KG1 (cell line): ENCODE measurements at places on chromosomes 4 and X.

GRCh38 chr4:1769692-1770091 lies 23.4 kb upstream of the FGFR3 start:
- no peak for DNase-seq

- no peak for DNase-seq
Observed at GRCh38 chr4:147755561-147756295, 23.8 kb downstream of the ARHGAP10 start.

- DNase-seq = no peak
Observed at GRCh38 chr4:25172961-25173915, 13.0 kb upstream of the SEPSECS start.

DNA sequence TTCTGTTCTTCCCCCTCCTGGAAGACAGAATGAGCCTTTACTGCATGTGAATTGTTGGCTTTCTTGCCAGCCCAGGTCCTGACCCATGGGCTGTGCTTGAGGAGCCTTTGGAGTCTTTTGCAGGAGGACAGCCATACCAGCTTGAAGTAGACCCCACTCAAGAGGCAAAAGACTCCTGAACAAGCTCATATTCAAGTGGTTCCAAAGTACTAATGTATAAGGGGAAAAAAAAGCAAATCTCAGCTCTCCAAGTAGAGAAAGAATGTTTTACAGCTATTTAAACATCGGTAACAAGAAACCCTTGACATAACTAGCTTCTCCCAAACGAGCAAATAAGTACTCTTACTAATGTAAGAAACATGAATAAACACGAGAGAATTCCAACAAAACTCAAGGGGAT lies 174.9 kb upstream of the MXRA5 start:
- DNase-seq = no peak

DNA sequence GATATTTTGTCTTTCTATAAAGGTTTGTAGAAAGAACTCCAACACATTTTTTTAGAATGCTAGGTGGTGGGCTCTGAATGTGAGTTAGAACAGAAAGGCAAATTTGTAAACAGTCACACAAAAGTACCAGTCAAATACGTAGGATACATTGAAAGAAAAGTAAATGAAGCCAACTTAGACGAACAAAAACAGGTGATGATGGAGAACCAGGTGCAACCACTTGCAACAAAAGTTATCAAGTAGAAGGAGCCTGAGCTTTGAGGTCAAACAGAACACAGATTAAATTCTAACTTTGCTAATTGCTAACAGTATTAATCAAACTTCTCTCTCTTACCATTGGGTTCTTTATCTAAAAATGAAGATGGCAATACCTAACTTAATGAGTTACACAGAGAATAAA lies 62.7 kb upstream of the DAPP1 start:
- no peak for DNase-seq

GRCh38 chr4:93232883-93233282 lies 595.7 kb upstream of the ATOH1 start:
- no peak for DNase-seq

DNA sequence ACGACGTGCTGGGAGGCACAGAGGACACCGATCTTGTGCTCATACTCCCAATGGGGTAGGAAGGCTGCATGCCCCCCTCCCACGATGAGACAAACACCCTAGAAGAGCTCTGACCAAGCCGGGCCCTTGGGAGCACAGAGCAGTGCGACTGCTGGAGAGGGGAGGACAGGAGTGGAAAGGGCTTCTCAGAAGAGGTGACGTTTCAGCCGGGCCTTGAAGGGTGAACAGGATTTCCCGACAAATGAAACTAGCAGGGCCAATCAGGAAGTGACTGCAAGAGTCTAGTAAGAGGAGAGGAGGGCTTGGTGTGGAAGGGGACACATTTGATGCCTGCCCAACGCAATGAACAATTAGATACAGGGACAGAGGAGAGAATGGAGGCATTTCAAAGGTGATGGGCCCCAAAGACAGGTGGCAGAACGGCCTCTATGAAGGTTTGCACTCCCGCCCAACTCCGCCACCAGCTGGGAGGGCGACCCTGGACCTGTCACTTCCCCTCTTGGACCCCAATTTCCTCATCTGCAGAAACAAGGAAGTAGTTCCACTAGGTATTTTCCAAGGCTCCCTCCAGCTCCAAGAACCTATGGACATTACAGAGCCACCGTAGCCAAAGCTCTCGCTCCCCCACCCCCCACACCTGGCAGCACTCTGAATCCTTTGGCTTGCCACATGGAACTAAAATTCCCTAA lies 3.9 kb downstream of the HCFC1 start:
- no peak for DNase-seq

DNA sequence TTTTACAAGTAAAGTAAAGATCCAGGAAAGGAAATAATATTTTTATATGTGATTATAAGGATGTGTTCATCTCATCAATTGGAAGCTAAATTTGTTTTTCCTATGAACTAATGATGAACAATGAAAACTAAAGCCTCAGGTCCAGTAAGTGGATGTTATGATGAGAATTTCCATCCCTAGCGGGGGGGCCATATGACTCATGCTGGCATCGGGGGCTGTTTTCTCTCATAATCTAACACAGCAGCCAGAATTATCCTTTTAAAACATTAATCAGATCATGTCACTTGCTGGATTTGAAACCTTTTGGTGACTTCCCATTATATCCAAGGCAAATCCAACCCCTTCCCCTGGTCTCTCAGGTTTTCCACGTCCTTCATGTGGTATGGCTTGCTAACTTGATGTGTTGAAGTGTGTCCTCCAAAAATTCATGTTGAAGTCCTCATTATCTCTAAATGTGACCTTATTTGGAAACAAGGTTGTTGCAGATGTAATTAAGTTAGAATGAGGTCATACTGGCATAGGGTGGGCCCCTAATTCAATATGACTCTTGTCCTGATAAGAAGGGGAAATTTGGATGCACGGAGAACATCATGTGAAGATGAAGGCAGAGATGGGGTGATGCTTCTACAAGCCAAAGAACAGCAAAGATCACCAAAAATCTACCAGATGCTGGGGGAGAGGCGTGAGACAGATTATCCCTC lies 96.8 kb downstream of the AKAP4 start:
- no peak for DNase-seq

DNA sequence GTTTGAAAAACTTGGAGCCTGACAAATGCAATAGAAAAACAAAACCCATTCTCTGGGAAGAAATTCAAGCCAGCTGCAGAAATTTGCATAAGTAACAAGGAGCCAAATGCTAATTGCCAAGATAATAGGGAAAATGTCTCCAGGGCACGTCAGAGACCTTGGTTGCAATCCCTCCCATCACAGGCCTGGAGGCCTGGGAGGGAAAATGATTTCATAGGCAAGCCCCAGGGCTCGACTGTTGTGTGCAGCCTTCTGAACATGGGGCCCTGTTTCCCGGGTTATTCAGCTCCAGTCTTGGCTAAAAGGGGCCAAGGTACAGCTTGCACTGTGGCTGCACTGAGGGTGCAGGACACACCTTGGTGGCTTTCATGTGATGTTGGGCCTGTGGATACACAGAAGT lies 760.4 kb upstream of the PABPC4L start:
- DNase-seq = no peak

DNA sequence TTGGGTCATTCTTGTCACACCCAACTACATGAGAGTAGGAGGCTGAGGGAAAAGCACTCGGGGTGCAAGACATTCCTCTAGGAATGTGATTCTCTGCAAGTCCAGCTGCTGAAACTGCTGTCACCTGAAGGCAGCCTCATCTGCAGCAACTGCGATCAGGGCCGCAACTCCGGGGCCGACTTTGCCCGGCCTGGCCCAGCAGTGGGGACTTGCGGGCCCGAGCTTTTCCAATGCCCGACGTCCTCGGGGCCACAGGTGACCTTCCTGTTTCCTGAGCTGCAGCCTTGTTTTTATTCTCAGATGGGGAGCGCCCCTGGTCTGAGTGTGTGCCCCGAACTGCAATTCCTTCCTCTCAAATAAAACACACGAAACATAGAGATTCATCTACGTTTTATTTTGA lies 104.7 kb upstream of the NKX1-1 start:
- DNase-seq = no peak

DNA sequence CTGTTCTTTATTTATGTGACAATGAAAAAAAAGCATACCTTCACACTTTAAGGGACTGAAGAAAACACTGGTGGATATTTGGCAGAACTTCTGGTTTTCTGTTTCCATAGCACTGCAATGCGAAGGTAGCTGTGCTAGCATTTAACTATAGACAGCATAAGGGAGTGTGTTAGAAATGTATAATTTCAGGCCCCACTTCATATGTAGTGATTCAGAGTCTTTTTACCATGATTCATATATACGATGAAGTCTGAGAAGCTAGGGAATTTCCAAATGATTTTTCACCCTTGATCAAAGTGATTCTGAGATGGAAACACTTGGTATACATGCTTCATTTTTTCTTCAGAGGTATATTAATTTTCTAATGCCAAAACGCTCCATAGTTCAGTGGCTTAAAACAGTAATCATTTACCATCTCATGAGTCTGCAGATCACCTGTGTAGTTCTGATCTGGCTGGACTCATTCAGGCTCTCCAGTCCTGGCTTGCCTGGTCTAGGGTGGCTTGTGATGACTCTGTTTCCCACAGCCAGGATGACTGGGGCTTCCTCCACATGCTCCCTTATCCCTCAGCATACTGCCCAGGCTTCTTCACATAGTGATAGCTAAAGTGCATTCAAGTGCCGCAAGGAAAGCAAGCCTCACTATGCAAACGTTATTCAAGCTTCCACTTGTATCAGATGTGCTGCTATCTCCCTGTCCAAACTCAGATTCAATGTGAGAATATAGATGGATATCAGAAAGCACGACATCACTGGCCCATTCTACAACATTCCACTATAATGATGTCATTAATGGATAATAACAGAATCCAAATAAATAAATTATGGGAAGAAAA lies 790.1 kb downstream of the TECRL start:
- no peak for DNase-seq

- DNase-seq = no peak
Observed at GRCh38 chr4:8209181-8209874, 10.2 kb downstream of the SH3TC1 start.

GRCh38 chr4:180669680-180670079 lies 1573.5 kb upstream of the TENM3 start:
- no peak for DNase-seq

GRCh38 chr4:136203199-136203598 lies 1329.1 kb downstream of the PCDH18 start:
- DNase-seq = no peak

DNA sequence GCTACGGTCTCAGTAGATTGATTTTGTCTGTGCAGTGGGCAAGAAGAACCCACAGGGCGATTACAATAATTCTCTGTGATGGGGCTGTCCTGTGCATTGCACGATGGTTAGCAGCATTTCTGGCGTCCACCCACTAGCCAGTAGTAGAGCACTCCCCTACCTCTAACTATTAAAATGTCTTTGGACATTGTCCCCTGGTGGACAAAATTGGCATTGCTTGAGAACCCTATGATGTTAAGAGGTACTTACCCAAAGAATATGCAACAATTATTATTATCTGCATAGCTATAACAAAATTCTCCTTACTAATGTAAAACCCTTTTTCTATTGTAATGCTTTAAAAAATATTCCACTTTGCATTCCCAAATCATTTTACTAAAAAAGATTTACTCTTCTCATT lies 109.5 kb upstream of the VCX3A start:
- no peak for DNase-seq

DNA sequence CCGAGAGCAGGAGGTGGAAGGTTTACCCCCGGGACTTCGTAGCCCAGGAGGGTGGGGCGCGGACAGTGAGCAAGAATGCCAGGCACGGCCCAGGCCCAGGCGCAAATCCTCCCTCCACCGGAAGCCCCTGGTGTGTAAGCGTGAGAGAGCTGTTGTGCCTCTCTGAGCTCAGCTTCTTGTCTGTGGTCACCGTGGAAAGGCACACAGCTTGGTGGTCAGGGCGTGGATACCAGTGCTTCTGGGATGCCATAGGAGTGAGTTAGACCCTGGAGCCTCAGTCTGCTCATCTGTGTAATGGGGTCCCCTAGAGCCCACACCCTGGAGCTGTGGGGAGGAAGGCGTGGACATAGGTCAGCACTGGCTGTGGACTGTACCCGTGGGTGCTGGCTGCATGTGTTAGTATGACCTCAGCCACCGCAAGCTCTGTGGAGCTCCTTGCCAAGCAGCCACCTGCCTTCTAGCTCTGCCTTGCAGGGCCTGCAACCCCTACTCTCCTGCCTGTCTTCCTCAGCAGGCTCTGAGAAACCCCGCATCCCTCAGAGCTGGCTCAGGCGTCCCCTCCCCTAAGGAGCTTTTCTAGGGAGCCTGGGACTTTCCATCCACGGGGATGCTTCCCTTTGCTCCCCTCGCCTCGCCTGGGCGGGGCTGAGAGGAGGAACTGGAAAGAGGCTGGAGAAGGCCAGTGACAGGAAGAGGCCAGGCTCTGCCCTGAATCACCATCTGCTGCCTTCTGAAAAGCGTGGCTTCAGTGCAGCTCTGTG lies 28.0 kb upstream of the AFAP1 start:
- no peak for DNase-seq

- no peak for DNase-seq
Observed at GRCh38 chr4:7516773-7517144, 82.0 kb upstream of the PSAPL1 start.

GRCh38 chr4:157165935-157166610 lies 54.5 kb upstream of the GRIA2 start:
- no peak for DNase-seq

DNA sequence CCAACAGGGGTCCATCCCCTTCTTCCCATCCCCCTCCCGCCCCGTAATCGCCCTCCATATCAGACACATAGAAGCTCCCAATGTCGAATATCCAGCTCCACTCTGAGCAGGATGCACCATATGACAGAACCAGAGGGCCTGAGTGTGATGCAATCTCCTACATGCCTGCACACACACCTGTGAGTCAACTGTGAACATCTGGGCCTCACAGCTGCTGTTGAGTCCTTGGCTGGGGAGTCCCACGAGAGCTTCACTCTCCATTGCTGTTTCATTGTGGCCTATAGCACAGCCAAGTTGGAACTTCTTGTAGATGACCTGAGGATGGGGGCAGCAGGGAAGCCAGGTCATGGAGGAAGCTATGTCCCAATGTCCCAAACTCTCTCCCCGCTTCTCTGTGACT lies 8.2 kb downstream of the SLC38A5 start:
- DNase-seq = no peak

DNA sequence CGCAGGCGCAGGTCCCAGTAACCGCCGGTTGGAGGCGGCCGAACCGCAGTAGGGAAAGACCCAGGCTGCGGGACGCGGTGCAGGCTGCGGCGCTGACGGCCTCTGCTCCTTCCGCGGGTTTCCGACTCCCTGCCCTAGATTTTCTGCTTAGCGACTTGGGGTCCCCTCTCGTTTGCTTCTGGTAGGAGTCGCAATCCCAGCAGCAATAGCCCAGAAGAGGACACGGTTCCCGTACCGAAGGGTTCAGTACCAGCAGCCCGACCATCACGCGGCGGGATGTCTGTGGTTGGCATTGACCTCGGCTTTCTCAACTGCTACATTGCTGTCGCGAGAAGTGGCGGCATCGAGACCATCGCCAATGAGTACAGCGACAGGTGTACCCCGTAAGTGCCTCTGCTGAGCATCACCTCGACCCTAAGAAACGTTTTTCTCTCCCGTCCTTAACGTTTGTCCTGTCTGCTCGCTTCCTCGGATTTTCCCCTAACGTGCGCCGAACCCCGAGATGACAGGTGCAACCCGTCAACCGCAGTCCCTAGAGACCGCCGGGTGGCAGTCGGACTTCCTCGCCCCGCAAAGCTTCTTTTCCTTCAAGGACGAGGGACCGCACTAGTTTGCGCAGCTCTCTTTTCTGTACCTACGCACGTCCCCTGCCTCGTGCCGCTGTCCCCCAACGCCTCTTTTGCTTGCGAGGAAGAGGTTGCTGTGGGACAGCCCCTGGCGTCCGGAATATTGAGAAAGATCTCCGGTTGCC lies at the start of gene HSPA4L:
TSS of gene HSPA4L (plus strand) at position 48 of the 751 bp plus-strand sequence. CDS start at position 277, 229 bp downstream.
- DNase-seq = peak; percentile 62
